ENCODE measurements at places on chromosomes 7 and 10.

- DNase-seq, result peak; percentile 71
Measured at GRCh38 chr10:103445767-103446567, 6.2 kb downstream of the CALHM2 start.

DNA sequence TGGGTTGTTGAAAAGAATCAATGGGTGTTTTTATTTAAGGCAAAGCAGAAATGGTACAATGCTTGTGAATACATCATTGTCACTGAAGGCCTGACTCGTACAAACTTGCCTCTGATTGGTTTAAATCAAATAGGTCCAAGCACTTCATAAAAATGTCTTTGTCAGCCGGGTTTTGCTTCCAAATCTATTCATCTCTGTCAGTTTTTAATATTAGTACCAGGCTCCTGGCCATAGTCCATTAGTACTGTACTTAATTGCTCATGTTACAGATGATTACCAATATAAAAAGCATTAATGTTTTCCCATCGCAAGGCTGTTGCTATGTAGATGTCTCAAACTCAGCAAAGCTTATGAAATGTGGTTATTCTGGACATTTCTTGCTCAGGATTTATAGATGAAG lies 171.9 kb downstream of the ARID5B start:
- DNase-seq, result no peak

DNA sequence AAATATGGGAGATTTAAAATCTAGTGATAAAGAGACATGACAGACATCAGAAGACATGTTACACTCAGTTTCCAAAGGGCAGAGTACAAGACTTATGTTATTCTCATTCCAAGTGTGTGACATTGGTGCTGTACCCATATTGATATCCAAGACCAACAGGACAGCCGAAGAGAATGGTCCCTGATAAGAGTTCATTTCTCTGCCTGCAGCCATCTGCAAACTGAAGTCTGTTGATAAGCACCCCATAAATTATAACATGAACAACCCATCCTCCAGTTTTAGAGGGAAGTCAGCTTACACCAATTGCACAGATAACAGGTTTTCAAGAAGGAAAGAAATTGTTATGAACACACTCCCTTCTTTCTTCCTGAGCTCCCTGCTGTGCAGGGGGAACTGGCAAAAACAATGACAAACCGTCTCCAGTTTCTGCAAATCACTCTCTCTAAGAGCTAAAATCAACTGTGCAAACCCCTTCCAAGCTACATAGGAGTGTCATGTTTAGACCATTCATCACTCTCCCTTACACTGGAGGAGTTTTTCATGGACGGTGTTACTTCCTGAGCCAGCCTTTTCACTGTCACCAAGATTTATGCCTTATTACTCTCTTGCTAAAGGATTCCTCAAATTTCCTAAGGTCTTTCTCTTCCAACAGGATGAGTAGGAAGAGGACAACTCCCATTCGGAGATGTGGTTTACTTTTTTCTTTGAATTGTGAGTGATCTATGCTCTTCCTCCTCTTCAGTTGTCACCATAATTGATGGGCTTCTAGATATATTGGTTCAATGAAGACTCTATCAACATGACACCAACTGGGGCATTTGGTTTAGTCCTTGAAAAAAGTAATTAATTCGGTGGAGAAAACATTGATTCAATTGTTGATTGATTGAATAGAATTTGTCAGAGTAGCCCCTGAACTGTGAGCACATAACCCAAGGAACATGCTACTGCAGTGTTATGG lies 80.3 kb upstream of the FAM171A1 start:
- no peak for DNase-seq

DNA sequence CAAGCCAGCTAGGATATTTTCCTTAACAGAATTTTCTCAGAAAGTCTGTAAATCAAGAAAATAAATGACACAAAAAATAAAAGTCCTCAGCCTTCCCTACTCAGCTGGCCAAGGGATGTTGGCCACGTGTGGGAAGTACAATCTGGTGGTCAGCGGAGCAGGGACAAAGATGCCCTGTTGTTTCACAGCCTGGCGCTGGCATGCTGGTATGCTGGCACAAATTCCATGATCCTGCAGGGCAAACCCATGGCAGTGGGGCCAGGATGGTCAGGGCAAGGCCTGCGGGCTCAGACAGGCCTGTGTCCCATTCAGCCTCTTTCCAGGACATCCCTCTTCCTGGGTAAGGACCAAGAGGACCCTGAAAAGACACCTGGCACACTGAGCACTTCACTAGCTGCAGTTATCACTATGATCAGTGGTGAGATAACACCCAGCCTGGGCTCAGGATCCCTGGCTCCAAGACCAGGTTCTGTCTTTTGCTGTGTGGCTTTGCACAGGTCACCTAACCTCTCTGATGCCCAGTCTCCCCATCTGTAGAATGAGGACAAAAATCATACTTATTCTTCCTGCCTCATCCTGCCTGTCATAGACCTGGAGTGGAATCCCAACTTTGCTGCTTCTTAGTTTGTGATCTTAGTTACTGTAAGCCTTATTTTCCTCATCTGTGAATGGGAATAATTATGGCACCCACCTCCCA lies 10.8 kb upstream of the HSPA12A start:
- DNase-seq, result no peak

- DNase-seq, result no peak
Measured at GRCh38 chr10:44467090-44467489, 82.2 kb upstream of the CXCL12 start.

DNA sequence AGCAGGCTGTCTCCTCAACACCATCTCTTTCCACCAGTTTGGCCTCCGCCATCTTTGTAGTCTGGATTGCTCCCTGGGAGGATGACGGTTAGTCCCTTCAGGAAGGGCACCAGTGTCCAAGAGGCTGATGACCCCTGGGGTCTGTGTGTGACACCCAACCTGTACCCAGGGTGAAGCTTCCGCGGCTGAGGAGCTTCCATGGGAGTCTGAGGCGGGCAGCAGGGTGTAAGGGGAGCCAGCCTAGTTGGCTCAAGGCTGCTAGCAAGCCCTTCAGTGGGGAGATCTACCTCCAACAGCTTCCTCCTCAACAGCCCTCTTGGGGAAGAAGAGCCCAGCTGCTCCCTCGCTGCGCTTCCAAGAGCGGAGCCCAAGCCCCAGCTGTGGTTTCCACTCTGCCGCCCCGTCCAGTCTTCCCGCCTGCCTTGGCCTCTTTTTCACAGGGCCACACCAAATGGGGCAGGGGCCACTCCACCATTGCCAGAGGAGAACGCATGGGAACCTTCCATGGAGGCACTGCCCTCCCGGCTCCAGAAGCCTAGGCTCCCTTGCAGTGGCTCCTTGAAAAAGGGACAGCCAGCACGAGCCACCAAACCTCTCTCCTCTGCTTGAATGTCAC lies 57.4 kb downstream of the TMEM209 start:
- no peak for DNase-seq

GRCh38 chr7:3732395-3733005 lies 431.4 kb downstream of the SDK1 start:
- DNase-seq, result no peak

DNA sequence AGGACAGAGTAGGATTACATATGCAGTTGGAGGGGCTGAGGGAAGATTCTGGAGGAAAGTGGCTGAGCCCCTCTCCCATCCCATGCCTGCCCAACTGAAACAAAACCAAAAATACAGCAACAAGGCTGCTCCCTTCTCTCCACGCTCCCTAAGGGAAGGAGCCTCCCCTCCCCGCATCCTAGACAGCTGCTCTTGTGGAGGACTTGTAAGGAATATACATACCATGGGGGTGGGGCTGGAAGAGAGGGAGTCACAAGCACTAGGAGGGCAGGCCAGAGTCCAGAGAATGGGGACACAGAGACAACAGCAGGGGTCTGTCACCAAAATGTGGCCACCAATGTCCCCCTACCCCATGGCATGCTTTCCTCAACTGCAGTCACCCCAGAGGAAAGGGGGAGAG lies 13.2 kb downstream of the LDB1 start:
- no peak for DNase-seq

- no peak for DNase-seq
Measured at GRCh38 chr7:55304018-55304762, 60.9 kb upstream of the LANCL2 start.

DNA sequence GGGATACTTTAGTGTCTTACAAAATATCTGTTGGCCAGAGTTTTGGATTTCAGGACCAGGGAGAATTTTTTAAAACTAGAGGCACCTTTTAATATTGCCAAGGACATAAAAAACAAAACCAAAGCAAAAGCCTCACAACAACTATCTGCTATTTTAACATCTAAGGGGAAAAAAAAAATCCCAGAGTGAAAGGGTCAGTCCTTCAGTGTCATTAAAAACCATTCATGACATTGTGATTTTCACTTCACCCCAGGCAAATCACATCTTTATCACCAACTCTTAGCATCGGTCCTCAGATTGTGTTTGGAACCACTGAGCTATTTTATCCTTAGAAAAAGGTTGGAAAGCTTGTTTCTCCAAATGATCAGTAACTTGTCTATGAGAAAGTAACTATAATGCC lies 10.7 kb downstream of the CEP41 start:
- no peak for DNase-seq

DNA sequence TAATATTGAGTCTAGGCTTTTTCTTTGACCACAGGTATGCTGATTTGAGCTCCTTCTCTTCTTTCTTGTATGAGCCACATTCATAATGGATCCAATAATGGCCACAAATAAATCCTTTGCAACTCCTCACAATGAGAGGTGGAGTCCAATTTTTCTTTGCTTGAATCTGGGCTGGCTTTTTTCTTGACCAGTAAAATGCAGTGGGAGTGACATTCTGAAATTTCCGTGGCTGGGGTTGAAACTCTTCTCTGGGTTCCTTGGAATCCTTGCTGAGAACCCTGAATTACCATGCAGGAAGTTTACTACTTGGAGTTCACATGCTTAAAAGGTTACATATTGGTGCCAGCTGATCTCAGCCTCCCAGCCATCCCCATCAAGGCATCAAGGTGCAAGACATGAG lies 22.4 kb upstream of the FAM180A start:
- no peak for DNase-seq

- peak; percentile 15 for DNase-seq
Measured at GRCh38 chr7:35596061-35596460, 98.9 kb downstream of the HERPUD2 start.

- peak; percentile 49 for DNase-seq
Measured at GRCh38 chr7:143490717-143491306, 13.1 kb downstream of the TAS2R41 start.

DNA sequence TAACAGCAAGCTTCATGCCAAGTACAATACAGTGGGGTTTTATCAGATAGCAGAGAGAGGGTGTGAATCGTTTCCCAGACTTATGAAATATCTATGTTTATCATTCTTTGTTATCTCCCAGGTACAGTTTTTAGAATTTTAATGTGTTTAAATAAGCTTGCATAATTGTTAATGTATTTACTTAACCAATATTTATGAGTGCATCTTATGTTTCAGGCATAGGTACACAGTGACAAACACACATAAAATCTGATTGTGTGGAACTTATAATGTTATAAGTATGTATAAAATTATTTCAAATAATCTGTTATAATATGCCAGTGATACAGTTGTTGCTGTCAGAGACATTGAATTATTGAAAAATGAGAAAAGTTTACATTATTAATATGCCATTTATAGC lies 1011.4 kb upstream of the C7orf33 start:
- no peak for DNase-seq

- no peak for DNase-seq
Measured at GRCh38 chr10:77097625-77098024, 540.0 kb downstream of the KCNMA1 start.

- DNase-seq, result no peak
Measured at GRCh38 chr7:64359543-64359942, 45.8 kb downstream of the ZNF736 start.

GRCh38 chr7:132568962-132569361 lies 7.3 kb downstream of the PLXNA4 start:
- DNase-seq, result no peak

DNA sequence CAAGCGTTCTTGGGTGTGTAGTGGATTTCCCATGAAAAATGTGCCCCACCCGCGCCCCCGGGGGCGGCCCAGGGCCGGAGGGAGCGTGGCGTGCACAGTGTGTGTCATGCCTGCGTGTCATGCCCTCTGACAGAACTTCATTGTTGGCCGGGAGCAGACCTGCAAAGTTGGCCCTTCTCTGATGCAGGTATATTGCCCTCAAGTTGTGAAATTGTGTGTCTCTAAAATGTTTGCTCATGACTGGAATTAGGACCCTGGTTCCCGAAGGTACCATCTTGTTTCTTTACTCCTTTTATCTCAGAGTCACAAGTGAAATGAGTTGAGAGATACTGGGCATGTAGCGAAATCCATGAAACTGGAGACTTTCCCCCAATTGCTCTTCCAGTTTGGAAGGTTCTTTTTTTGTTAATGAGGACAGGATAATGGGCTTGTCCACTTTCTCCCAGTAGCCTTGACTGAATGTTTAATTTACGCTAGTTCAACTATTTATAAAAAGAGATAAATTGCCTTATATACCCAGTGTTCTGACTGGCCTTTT lies 26.2 kb downstream of the ADK start:
- peak; percentile 40 for DNase-seq

DNA sequence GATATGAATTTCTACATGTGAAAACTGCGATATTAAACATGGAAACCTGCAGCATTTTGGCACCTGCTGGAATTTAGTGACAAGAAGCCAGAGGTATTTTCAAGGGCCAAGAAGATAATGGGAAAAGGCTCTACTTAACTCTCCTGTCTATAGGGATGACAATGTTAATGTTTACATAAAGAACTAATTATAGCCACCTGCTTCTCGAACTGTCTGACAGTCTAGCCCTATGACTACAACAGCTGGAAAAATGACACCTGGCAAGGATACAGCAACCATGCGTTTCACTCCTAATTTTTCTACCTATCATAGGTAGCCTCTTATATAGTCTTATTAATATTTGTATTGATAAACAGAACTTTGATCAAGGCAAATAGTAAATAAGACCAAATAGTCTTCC lies 49.6 kb downstream of the MAGI2 start:
- DNase-seq, result no peak

DNA sequence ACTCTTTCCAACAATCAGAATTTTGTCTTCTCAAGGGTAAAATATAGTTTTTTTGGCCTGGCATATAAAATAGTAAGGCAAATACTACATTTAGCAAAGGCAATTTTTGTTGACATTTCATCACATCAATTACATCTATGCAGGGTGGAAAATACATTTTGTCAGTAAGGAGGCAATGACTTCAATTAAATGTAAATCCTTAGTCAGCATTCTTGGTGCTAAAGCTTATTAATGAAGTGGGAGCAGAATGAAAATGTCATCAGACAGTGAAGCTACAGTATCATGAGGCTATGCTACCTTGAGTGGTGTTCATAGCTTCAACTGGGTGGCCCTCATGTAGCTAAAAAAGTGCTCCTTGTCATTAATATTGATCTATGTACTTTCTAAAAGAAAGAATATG lies 8.9 kb downstream of the LRRTM3 start:
- no peak for DNase-seq

DNA sequence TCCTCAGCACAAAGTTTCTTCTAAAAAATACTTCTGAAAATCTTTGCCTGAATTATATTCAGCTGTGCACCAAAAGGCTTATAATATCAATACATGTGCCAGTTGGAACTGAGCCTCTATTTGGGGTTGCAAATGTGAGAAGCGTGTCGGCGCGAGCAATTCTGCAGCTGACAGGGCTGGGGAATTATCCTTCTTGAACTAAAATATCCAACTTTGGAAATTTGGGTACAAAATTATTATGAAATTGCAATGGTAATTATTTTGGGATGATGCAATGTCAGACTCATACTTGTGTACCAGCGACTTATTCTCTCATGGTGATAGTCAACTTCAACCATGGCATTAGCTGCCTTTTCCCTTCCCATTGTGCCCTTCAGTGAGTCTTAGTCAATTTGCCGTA lies 507.0 kb upstream of the KLF6 start:
- DNase-seq, result no peak
